ENCODE measurements at places on chromosomes 12 and 14.

GRCh38 chr12:48069241-48069640 is 36.6 kb downstream of the SENP1 start:
- DNase-seq: no peak

DNA sequence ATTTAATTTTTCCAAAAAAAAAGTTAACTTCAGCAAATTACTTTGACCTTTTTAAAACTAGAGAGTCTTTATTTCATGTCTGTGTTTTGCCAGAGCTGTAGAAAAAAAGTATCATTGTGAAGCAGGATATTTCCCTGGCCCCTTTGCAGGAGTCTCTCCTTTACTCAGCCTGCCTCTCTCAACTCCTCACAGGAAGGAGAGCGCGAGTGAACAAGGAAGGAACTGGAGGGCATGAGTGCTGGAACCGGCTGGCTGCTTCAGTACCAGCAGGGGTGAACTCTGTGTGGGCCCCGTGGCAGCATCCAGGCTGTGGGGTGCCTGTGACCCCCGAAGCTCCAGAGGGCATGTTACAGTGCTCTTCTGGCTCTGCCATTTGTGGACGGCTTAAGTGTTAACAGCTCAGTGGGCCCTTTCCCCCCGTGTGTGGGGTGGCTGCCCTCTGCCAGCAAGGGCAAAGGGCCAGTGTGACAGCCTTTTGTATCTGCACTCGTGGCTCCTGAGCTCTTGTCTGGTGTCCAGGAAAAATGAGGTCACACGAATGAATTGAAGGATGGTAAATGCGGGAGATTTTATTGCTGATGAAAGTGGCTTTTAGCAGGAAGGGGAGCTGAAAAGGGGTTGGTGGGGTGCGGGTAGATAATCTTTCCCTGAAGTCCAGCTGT is 76.6 kb upstream of the KCNH3 start:
- DNase-seq: no peak

DNA sequence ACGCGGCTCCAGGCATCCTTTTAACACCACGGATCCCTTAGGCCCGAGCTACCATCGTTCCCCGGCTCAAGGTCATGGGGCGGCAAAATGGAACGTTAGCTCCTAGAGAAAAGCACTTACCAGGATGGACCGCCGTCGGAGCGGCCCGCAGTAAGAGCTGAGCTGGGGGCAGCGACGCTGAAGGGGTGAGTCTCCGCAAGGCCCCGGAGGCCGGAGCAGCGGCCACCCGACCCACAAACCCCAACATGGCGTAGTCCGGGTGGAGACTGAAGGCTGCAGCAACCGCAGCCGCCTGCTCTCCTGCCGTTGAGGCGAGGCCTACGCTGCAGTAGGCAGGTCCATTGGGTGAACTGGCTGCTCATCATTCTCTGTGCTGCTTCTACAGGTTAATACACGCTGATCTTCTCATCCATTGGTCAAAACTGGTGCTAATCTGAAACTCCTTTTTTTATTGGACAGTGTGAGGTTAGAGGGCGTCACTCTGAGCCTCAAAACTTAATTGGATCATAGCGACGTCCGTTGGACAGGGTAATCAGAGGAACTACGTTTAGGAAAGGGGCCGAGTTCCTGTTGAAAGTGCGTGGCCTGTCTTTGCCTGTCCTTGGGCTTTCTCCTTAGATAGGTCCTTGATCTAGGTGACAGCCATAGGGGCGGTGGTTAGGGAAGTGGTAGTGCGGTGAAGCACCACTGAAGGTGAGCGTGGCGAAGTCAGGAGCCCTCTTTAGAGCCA is at the start of gene ATP5F1B:
TSS of gene ATP5F1B (minus strand) at position 268 of the 730 bp plus-strand sequence. CDS start at position 247, 21 bp downstream.
- peak; percentile 77 for DNase-seq

DNA sequence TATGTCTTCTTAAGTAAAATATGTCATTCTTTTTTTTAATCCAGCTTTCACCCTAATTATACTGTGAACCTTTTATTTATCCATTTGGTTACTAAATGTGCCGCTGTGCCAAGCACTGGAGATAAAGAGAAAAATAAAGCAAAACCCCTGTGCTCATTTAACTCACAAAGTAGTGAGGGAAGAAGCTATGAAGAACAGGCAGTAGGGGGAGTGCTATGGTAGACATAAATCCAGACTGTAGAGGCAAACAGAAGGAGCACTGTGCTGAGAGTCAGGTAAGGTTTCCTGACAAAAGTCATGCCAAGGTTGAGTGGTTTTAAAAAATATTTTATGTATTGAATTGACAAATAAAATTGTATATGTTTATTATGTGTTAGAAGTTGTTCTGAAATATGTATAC is 188.5 kb upstream of the SYT10 start:
- no peak for DNase-seq

GRCh38 chr12:50720085-50720484 is 43.8 kb upstream of the ATF1 start:
- DNase-seq: no peak

GRCh38 chr14:65783576-65783975 is 371.0 kb downstream of the FUT8 start:
- DNase-seq: no peak

Data from stimulated activated CD8-positive, alpha-beta memory T cell treated with anti-CD3 and anti-CD28 coated beads, Interleukin-2, amount 100 ng/mL, for 1 hour (primary cell).